Calu3 (cell line): ENCODE measurements at places on chromosomes 16 and 17. TPM values are rescaled to one million over a fixed set of nuclear protein-coding genes. Genes with fewer than 3 reads are reported as not detected.
A peak's percentile ranks its signal among the peaks of the same experiment; 100 is the strongest.

DNA sequence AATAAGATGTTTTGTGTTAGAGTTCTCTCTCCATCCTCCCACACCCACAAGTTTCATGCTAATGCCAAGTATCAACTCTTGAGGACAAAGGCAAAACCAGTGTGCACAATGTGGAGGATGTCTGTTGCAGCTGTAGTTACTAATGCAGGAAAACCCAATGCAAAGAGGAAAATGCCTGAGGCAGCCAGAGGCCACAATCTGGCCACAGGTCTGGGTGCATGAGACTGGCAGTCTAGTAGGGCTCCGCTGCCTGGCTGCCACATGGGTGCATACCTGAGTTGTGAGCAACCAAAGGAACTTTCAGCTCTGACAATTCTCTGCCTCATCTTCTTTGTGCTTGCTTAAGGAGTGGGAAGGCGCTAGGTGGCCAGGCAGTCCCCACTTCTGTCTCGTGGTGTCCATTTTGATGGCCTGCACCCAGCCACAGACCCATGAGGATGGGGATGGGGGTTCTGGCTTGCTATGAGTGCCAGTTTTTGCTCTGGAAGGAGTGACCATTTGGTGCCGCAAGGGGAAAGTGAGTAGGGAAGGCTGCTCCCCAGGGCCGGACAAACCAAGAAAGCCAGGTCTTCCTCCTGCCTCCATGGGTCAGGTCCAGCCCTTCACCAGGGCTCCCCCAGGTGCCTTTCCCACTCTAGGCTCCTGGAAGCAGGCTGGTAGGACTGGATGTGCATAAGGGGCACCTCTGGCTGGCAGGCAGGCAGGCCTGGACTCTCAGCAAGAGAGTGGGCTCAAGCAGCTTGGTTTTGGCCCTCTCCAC lies 4.2 kb upstream of the GFOD2 start:
- no peak for DNase-seq
- H3K27me3 ChIP-seq: no peaks in the 10 kb centered on the region
- H3K27ac ChIP-seq: no peak overlapping the region
- H3K4me1 ChIP-seq: peaks cover 16% of the 10 kb centered on the region
- no peak overlapping the region for H3K4me3 ChIP-seq
- peaks cover 20% of the 10 kb centered on the region for H3K36me3 ChIP-seq

Gene CENPN
- total RNA-seq: 72.2 and 81.5 TPM in 2 replicates

DNA sequence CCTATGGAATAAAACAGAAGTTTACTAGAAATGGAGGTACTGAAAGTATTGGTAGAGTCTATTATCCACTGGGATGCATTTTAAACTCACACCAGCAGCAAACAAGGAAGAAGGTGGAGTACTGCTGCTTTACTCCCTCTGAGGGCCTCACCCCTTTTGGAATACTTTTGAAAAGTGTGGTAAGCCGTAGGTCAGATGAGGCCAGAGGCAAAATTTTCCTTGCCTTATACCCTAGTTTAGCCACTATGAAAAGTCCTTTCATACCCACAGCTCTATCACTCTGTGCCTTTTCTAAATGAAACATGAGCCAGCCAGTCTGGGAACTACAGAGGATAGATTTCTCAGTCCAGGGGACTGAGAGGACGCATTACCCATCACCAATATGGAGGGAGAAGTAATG lies 14.0 kb downstream of the GDE1 start:
- H3K4me1 ChIP-seq: peaks cover 15% of the 10 kb centered on the region
- no peaks in the 10 kb centered on the region for H3K27me3 ChIP-seq
- H3K4me3 ChIP-seq: no peak overlapping the region
- peaks cover 69% of the 10 kb centered on the region for H3K36me3 ChIP-seq

Gene CCDC137
- total RNA-seq: 37.5 and 37.8 TPM in 2 replicates

GRCh38 chr17:78735832-78736525 lies 46.1 kb downstream of the CYTH1 start:
- peak overlapping the region; percentile 88 for H3K27ac ChIP-seq
- peaks cover 38% of the 10 kb centered on the region for H3K4me1 ChIP-seq
- peaks cover 32% of the 10 kb centered on the region for H3K36me3 ChIP-seq
- peak; percentile 48 for DNase-seq

Gene FBXW10
- total RNA-seq: 0.50 and 0.54 TPM in 2 replicates

DNA sequence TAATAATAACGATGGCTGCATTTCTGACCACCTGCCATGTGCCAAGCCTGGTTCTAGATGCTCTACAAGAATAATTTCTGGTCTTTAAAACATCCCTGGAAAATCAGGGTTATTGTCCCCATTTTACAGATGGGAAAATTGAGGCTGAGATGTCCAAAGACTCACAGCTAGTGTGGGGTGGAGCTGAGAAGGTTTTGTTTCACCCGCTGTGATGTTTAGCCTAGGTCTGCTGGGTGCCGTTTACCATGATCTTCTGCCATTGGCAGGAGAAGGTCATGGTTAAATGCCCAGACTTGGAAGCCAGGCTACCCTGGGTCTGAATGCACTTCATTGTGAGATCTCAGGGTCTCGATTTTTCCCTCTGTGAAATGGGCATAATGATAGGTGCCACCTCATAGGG lies 159.1 kb upstream of the PLCG2 start:
- no peak overlapping the region for H3K27ac ChIP-seq
- no peaks in the 10 kb centered on the region for H3K4me1 ChIP-seq
- no peaks in the 10 kb centered on the region for H3K27me3 ChIP-seq
- no peak for DNase-seq
- peaks cover 7% of the 10 kb centered on the region for H3K36me3 ChIP-seq
